ENCODE measurements at places on chromosomes 2 and 18. TPM values are rescaled to one million over a fixed set of nuclear protein-coding genes. Genes with fewer than 3 reads are reported as not detected.

DNA sequence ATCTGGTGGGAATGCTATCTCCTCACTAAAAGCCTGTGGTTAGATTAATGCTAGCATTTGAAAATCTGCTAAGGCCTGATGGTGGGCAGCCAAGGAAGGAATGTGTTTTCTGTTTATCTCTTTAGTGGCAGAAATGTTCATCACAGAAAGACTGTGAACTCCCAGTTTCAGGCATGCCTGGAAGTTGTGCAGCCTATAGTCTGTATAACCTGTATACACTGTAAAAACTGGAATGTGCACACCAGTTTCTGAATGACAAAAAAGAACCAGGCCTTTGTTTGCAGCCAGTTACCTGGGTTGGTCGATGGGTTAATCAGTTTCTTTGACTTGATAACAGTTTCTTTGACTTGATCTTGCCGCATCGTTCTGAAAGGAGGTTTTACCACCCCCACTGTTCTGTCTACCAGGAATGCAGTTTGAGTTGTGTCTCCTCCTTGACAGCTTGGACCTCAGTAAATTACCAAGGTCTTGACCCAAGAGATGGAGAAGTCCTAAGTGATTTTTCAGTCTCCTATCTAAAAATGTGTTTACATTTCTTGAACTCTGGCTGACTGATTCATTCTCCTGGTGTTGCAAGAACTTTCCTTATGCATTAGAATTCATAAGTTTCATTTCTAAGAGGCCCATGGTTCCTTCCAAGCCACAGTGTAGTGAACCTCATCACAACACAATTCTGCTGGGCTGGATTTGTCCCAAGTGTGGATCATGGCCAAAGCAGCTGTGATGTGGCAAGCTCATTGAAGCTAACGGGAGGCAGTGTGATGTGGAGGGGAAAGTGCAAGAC is 62.2 kb downstream of the KIAA2012 start:
- peak; percentile 39 for DNase-seq

DNA sequence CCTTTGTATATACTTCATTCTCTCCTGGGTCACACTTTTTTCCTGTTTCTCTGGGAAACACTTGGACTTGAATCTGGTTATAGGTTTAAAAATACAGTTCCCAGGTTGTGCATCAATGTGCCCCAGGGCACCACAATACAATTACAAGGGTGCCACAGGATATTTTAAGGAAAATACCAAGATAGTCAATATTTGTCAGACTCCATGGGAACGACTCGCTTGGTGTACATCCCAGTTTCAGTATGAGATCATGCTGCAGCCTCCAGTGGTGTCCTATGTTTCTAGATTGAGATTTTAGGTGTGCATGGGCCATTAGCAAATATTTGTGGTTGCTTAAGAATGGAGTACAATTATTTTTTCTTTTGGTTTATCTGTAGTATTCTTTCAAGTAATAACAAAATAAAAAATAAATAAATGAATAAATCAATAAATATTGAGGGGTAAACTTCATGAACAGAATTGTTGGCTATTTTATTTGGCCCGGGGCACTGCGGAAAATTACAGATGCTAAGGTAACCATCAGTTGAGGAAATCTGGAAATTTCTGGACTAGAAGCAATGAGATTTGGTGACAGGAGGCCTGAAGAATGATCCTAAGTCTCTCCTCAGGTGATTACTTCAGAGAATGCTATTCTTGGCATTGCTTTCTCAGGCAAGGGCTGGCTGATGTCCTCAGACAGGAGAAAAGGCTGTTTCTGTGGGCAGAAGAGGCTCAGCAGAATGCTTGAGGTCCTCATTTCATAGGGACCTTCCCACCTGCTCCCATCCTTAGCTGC is 649.3 kb upstream of the SOX11 start:
- no peak for DNase-seq

DNA sequence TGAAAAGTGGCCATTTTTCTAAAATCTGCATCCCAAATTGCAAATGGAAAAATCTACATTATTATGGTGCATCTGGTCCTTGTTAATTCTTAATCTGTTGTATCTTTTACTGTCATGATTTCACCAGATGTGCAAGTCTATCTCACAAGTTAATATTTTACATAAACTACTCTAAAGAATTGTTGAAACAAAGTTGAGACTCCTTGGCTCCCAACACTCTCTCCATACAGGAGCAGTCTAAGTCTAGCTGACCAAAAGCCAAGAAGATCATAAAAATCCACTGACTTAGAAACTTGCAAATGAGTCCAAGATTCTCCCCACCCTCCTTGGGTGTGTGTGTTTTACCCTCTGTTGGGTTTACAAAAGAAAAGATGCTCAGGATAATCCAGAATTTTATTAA is 85.1 kb downstream of the NCKAP5 start:
- no peak for DNase-seq

GRCh38 chr2:168841445-168841844 is 39.0 kb downstream of the NOSTRIN start:
- no peak for DNase-seq

DNA sequence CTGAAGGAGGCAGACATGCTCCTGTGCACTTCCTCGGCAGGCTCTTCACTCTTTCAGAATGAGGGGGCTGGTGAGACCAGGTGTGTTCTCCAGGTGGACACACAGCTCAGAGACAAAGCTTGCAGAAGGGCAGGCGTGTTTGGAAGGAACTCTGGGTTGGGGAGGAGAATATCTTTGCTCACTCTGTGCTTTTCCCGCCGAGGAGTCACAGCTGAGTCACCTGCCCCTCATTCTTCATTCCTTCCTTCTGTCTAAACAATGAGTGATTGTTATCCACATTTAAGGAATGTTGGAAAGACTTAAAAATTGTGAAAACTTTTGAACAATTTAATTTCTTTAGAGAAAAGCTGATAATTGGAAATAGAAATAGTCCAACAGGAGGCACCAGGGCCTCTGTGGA is 126.3 kb upstream of the TPO start:
- DNase-seq: no peak

DNA sequence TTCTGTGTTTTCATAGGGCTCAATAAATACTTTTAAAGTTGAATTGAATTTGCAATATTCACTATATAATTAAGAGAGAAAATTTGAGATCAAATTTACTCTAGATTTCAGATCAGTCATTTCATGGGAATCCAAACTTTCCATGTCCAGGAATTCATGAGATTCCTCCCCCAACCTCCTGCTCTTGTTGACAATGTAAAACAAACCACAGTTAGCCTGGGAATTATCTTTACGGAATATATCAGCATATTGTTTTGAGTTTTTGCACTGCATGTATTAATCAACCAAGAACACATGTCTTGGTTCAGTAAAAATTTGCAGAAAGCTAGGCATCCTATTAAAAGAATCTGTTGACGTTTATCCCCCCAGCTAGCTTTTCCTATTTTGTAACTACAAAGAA is 42.3 kb downstream of the CYP1B1 start:
- no peak for DNase-seq

Gene C2orf72
- not detected for total RNA-seq

GRCh38 chr2:113180131-113180946 is 6.6 kb downstream of the PSD4 start:
- DNase-seq: no peak

Data from upper lobe of left lung (tissue), 6 donors.